Muscle of arm (tissue), 14 donors: ENCODE measurements at places on chromosomes 6 and 20. TPM values are rescaled to one million over a fixed set of nuclear protein-coding genes. Genes with fewer than 3 reads are reported as not detected.

Gene EEF1A2
- 683 TPM for polyA plus RNA-seq

Gene APOM
- polyA plus RNA-seq, result 5.2 TPM

Gene SLC35D3
- 0.16 TPM for polyA plus RNA-seq

- DNase-seq, result peak; percentile 70
Observed at GRCh38 chr6:5203546-5203945, 57.2 kb downstream of the LYRM4 start.

DNA sequence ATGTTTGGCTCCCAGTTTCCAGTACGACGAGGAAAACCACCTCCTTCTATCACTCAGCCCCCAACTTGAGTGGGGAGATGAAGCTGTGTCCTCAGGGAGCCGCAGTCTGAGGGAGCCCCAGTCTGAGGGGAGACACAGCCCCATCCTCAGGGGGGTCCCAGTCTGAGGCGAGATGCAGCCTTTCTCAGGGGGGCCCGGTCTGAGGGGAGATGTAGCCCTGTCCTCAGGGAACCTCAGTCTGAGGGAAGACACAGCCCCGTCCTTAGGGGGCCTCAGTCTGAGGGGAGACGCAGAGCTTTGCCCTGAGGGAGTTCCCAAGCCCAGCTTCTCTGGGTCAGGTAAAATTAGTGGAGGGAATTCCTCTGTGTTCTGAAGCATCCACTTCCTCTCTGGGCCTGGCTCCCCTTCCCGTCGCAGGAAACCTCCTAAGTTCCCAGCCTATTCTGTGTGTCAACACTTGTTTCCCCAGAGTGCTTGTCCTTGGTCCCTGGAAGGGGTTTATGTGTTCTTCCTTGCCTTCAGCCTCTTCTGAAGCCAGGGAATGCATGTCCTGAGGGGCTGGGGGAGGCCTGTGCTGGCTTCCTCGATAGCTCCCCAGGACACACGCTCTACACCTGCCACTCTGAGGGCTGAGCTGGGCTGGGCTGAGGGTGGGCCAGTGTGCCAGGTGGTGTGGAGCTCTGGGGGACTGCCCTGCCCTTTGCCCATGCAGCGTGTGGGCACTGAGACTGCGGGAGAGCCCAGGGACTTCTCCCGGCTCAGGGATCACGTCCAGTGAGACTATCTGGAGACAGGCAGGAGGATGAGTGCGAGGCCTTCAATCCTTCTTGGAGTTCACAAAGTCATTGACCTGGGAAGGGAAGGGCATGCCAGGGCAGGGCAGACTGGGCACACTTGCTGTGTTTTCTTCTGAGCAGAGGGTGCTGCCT, 55.4 kb downstream of the VEGFA start:
- no peak for DNase-seq
